Putamen (tissue), 1 donor: ENCODE measurements at places on chromosomes 11 and 22.

DNA sequence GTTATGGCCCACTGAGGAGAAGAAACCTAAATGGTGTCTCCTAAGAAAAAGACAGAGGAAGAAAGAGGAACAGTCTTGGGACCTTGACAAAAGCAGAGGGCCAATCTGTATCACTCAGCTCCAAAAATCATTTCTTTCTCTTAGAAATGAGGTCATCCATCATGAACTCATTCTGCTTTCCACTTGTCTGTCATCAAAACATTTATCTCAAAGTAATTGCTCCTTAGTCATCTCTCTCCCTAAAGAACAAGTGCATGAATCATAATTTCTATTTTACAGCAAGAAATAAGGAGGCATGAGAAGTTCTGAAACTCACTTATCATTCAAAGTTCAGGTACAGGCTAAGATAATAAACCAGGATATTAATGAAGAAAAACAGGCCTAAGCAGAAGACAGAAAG, 375.6 kb downstream of the KCNA4 start:
- DNase-seq: peak; percentile 53

DNA sequence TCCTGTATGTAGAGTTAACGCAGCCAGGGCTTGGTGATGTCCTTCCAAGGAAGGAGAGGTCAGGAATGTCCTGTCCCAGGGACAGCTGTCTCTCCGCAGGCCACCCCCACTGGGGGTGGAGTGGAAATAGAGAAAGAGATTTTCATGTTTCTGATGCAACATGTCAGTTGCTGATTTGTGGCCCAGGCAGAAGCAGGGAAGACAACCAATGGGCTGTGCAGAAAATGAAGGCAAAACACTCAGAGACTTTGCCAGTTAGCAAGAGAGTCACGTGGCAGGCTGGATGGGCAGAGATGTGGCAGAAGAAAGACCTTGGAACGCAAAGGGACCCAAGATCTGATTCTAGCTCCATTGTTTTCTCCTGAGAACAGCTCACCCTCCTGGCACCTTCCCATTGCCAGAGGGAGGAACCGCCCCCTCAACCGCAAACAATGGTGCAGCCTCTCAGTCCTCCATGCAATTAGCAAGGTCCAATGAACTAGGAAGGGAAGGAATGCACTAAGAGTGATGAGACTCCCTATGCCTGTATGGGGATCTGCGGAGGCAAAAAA, 71.0 kb downstream of the SYN3 start:
- no peak for DNase-seq

- no peak for DNase-seq
Observed at GRCh38 chr11:21911061-21911460, 281.8 kb upstream of the ANO5 start.

GRCh38 chr11:65279741-65280440, 18.1 kb downstream of the POLA2 start:
- no peak for DNase-seq

DNA sequence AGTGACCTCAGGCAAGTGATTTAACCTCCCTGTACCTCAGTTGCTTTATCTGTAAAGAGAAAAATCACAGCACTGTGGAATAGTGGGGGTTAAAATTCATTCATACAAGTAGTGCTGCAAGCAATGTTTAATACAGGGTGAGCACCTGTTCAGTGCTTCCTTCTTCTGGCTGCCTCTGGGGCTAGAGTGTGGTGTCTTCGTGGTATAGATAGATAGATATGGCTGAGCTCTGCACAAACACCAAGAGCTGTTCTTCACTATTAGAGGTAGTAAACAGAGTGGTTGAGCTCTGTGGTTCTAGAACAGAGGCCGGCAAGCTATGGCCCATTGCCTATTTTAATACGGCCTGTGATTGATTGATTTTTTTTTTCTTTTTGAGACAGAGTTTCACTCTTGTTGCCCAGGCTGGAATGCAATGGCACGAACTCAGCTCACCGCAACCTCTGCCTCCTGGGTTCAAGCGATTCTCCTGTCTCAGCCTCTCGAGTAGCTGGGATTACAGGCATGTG, 32.9 kb downstream of the LIMK2 start:
- no peak for DNase-seq

GRCh38 chr11:75667831-75668450, 897 bp downstream of the MAP6 start:
- peak; percentile 74 for DNase-seq

- DNase-seq: no peak
Observed at GRCh38 chr11:75308116-75308515, 43.3 kb downstream of the ARRB1 start.

DNA sequence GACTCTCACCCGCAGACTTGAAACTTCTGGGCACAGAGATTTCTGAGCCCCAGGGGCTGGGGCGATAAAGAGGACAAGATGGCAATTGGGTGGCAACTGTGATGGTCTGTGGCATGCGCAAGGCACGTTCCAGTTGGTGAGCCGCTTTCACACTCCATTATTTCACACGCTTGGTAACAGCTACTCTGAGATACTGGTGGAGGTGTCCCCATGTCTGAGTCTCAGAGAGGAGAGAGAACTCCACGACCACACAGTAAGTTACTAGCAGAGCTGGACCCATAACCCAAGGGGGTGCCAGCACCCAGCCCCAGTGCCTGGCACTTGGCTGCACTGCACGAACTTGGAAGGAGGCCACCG, 6.0 kb upstream of the KCNJ4 start:
- DNase-seq: no peak

- DNase-seq: no peak
Observed at GRCh38 chr11:104650234-104650633, 248.0 kb downstream of the CASP12 start.

DNA sequence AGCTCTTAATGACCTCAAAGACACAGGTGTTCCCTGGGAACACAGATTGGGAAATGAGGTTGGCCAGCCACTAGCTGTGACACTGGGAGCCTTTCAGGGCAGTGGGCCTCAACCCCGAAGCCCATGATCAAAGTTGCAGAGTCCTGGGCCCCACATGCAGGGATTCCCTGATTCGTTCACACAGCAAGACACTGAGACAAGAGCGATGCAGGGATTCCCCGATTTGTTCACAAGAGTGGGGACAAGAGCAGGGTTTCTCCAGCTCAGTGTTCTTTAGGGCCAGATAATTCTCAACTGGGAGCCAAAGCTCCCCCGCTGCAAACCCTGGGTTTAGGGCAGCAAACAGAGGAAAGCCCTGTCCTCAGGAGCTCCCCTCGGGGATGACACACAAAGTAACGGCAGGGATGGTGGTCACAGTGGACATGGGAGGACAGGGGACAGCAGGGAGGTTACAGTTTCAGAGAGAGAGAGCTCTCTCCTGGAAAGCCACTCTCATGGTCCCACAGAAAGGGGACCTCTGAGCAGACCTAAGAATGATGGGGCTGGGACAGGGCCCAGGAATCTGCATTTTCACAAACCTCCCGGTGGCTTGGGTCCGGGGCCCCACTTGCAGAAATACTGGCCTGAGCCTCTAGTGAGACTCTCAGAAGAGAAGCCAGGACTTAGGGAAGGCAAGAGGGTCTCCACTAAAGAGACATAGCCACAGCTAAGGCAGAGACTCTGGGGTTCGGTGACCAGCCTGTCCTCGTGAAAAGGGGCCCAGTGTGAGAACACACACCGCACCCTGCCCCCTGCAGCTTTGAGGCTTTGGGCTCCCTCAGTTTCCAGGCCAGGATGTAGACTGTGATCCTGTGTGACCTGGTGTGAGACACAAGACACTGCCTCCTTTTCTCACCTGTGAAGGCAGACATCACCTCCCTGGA, 7.4 kb upstream of the GNAZ start:
- no peak for DNase-seq

DNA sequence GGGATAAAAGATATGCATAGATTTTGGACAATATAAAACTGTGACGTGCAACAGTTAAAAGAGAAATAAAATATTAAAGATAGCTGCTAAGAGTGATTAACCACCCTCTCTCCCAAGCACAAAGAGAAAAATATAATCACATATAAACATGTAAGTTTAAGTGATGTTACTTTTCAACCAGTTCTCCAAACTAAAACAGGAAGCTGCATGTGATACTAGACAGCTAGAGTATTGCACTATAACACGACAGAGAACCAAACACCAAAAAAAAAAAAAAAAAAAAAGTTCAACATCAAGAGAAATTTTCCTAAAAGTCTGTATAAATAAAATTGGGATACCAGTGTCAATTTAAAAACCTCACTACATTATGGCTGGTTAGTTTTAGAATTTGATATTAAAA, 79.1 kb downstream of the PICALM start:
- no peak for DNase-seq

DNA sequence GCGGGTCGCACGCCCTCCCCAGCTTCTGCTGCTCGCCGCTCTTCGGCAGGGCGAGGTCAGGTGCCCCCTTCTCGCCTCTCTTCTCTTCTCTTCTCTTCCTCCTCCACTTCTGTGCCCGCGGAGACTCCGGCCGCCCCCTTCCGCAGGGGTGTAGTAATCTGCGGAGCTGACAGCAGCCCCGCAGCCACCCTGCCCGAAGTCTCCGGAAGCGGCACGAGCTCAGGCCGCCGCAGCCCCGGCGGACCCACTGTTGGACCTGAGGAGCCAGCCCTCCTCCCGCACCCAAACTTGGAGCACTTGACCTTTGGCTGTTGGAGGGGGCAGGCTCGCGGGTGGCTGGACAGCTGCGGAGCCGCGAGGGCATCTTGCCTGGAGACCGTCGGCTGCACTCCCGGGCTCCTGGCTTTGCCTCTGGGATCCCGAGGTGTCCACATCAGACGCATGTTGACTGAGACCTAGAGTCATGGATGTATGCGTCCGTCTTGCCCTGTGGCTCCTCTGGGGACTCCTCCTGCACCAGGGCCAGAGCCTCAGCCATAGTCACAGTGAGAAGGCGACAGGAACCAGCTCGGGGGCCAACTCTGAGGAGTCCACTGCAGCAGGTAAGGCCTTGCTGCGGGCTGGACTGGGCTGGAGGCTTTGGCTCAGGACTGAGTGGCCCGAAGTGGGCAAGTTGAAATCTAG, 486 bp downstream of the STIM1 start:
- no peak for DNase-seq

GRCh38 chr11:69874984-69875624, 55.9 kb upstream of the FGF3 start:
- no peak for DNase-seq

DNA sequence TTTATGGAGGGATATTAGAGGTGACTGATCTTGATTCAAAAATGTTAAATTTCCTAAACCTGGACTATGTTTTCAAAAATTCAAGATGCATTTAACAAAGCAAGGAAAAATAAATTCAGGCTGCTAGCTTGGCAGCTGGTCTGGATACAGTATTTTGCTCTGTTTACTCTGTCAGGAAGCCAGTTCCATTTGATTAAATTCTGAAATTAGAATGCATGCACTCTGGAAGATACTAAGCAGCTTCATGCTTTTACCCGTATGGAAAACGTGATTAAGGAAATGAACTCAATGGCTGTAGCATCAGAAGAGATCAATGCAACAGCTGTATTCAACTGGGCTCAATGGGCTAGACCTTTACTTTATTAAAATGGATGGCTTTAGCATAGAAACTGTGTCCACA, 14.2 kb downstream of the C11orf71 start:
- no peak for DNase-seq

- DNase-seq: no peak
Observed at GRCh38 chr22:22519591-22519990, 479 bp downstream of the ZNF280A start.

- no peak for DNase-seq
Observed at GRCh38 chr11:72953637-72954036, 139.4 kb downstream of the ATG16L2 start.

- no peak for DNase-seq
Observed at GRCh38 chr11:114279792-114280546, 16.2 kb upstream of the NNMT start.

DNA sequence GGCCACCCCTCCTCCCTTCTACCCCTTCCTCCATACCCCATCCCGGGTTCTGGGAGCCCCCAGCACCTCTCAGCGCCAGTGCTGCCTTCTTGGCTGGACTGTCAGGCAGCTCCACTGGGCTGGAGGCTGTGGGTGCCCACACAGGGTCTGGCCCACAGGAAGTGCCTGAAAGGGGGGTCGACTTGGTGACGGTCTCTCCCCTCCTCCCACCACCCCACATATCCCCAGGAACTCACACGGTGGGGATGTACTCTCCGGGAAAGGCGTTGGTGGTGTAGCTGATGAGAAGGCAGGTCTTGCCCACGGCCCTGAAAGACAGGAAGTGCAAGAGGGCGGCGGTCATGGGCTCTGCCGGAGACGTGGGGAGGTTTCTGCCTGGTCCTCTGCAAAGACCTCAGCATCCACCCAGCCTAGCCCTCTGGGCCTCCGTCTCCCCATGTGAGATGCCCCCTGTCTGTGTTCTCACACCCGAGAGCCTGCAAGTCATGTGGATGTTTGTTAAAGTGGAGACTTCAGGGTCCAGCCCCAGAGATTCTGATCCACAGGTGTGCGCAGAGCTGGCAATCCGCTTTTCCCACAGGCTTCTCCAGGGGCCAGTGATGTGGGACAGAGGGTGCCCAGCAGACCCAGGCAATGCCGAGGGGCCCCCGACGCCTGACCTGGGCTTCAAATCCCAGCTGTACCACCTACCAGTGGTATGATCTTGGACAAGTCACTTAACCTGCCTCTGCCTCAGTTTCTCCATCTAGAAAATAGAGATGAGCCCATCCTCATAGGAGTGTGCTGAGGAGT, 2.5 kb downstream of the RAC2 start:
- no peak for DNase-seq

DNA sequence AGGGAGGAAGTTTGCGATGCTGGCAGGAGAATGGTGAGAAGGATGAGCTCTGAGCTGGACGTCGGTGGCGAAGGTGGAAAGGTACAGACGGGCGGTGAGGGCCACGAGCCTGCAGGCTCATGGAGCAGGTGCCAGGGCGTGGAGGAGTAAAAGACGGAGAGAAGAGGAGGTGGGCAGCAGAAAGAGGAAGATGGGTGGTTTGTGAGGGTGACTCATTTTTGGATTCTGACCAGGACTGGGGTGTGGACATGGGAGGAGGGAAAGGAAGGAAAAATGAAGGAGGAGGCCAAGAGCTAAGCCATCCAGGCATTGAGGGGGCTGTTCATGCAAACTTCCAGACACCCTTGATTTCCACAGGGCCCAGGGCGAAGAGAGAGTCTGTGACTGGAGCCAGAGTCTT, 3.5 kb downstream of the ZDHHC24 start:
- DNase-seq: no peak

GRCh38 chr22:20571531-20572007, 64.2 kb downstream of the MED15 start:
- DNase-seq: no peak

- DNase-seq: no peak
Observed at GRCh38 chr11:9273376-9274336, 8.5 kb upstream of the DENND5A start.

DNA sequence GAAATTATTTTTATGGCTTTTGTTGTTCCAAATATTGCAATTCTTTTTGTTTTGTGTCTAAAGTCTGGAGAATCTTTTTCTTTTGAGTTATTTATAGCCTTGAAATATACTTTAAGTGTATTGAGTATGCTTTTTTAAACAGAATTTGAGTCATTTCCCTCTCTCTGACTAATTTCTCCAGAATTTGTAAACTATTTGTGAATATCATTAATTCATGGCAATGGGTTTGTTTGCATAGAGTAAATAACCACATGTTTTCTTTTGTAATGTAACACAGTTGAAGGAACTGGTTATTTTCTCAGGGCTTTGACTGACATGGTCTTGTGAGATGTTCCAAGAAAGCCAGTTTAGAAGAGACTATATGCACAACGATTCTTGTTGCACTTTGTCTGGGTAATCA, 30.9 kb upstream of the MPEG1 start:
- DNase-seq: no peak
